NCI-H226 (cell line): ENCODE measurements at places on chromosomes 7 and 10.

GRCh38 chr10:131290781-131291180 lies 20.7 kb downstream of the TCERG1L start:
- no peak for DNase-seq

GRCh38 chr7:151900986-151901621 lies 24.2 kb upstream of the PRKAG2 start:
- no peak for DNase-seq

GRCh38 chr7:134637934-134638719 lies 8.5 kb upstream of the BPGM start:
- DNase-seq = no peak

- peak; percentile 11 for DNase-seq
These were observed 115.0 kb downstream of the CHCHD3 start for GRCh38 chr7:132966754-132967469.

DNA sequence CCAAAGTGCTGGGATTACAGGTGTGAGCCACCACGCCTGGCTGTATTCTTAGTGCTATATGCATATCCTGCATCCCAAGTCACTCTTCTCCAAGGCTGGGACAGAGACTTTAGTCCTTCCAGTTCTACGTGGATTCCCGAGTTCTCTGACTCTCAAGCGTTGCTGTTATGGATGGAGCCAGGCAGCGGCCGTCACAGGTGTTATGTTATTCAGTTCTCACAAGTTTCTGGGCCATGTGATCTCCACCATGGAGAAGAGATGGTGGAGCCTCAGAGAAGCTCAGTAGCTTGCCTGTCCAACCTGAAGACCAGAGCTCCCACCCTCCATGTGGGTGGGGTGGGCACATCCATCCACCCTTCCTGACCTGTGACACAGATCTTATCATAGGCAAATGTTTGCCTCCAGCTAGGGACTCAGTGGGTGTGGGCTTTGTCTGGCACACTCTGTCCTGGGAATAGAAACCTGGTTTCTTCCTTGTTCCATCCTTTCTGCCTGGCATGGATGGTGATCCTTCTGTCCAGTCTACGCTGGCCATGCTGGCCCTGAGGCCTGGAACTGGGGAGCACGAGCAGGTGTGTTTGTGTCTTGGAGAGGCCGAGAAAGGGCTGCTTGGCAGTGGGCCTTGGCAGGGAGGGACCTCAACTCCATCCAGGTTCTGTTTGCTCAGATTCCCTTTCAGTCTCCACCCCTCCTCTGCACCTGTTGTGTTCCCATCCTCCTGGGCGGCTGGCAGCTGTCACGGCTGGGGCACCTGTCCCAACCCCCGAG lies 55.3 kb downstream of the NEURL1 start:
- no peak for DNase-seq

GRCh38 chr7:27068259-27068658 lies 27.5 kb downstream of the HOXA1 start:
- DNase-seq = no peak

DNA sequence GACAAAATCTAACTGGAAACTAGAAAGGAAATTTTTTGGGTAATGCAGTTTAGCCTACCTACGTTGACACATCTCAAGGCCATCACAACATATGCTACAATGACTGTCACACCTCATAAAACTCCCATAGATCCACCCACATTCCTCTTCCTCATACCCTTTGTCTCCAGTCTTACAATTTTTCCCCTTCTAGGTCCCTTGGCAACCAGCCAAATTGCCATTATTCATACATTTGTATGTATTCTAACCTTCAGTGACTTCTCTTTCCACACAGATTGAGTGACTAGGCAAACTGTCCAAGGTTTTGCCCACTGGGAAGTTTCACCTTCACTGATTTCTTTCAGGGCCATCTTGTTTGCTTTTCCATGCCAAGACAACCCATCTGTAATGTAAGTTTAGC lies 100.5 kb upstream of the TPK1 start:
- no peak for DNase-seq

- no peak for DNase-seq
These were observed 20.4 kb upstream of the ZNF488 start for GRCh38 chr10:47404446-47404845.

DNA sequence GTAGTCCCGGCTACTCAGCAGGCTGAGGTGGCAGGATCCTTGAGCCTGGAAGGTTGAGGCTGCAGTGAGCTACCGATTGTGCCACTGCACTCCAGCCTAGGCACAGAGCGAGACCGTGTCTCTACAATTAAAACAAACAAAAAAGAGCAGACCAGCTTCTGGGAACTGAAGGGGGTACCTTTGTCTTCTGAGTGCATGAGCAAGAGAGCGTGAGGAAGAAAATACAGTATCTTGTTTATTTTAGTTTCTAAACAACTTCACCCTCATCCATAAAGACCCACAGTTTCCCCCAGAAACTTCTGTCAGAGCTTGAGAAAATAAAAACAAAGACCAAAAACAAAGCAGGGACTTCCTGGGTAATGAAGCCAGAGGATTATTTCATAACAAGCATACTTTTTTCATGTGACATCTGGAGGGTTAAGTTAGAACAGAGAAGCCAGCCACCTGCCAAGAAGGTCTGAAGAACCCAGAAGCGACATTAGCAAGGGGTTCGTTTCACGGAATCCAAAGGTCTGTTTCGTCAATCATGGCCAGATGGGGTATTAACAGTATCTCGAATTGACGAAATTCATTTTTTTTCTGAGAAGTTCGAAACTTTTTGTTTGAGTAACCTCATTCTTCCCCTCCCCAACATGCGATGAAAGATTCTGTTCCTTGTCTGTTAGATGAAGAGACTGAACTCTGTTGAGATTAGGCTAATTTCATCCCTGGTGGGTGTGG lies 10.2 kb upstream of the IL2RA start:
- no peak for DNase-seq

DNA sequence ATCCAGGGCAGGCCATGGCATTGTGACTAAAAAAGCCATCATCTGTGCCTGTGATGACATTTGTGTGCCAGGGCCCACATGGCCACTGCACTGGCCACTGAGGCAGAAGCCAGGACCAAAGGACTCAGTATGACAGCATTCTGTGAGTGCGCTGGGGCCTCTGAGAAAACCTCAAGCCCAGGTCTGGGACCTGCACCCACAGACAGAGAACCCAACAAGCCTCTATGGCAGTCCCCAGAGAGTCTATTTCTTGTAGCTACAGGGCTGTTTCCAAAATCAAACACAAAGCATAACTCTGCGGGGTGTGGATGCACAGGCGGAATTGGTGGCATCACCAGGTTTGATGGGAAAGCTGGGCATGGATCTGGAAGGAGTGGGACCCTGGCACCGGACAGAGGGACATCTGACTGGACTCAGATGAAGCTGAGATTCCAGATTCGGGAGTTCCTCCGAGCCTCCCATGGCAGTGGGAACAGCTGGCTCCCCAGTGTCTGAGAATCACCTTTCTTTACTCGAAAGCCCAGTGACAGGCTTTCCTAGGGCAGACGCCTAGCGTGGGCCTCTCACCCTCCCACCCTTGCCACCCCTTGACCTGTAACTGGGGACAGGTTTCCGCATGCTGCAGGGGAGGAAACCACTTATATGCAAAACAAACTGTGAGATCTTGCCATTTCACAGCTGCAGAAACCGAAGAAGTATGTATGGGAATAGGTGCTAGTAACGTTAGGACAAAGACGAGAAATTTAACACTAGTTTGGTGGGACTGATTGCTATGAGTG lies 70.6 kb upstream of the RHEB start:
- DNase-seq = no peak

- no peak for DNase-seq
These were observed 596.9 kb downstream of the PHTF2 start for GRCh38 chr7:78395298-78396036.

DNA sequence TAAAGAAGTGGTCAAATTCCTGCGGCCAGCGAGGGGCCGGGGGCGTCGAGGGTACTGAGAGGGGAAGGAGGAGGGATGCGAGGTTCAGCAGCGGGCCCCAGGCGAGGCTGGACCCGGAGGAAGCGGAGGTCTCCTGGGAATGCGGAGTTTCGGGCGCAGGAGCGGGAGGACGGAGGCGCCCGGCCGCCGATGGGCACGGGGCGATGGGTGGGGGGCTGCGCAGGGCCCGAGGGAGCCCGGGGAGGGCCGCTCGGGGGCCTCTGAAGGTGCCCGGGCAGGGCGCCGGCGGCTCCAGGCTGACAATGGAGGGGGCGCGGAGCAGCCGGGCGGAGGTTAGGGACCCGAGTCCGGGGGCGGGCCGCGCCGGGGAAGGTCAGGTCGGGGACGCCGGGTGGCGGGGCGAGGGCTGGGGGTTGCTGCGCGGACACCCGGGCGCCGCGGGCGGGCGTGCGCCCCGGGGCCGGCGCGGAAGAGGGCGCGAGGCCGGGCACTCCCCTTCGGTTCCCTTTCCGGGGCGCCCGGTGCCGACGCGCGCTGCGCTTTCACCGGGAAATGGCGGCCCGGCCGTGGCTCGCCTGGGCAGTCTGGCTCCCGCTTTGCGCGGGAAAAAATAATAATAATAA lies 683 bp downstream of the MACROH2A2 start:
- DNase-seq = no peak

DNA sequence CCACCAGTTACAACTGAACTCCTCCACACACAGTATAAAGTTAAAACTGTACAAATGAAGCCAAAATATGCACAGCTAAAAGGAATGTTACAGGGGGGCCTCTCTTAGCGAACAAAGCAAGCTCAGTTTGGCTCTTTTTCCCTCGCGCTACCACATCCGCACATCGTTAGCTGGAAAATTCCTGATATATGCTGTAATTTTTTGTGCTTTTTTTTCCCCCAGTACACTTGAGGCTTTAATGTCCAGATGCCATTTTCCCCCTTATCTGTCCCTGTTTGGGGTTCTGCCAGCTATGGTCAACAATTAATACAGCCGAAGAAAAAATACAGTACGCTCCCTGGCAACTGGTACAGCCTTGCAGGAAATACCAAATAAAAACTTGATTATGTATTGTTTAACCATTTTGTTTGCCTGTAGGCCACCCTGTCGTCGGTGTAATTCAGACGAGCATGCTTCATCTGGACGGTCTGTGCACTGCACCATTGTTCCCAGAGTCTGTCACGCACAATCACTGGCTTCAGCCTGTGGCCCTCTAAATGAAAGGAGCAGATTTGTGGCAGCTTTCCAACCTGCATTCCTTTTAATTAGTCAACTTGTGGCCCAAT lies 108.1 kb upstream of the FAM133B start:
- peak; percentile 94 for DNase-seq

DNA sequence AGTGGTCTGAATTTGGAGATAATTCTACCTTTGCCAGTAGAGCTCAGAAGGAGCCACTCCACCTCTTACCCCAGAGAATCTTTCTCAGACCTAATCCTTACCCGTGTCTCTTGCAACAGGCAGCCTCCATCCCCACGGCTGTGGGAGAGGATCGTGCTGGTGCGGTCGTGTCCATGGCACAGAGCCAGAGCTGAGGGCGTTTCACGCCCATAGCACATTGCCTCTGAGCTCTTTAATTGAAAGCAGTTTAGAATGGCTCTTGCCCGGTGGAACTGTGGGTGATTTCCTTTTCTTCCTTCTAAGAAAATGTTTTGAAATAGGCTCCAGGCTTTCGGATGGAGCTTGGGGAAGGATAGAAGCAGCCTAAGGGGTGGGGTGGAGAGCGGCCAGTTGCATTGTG lies 41.5 kb downstream of the PRF1 start:
- no peak for DNase-seq

- DNase-seq = no peak
These were observed 309.7 kb upstream of the NFE2L3 start for GRCh38 chr7:25842201-25842733.

- DNase-seq = no peak
These were observed 38.4 kb downstream of the CARD11 start for GRCh38 chr7:3005257-3005656.

- no peak for DNase-seq
These were observed 339.2 kb downstream of the DNAJB6 start for GRCh38 chr7:157676001-157676400.

GRCh38 chr10:117536866-117537435 lies 5.6 kb upstream of the EMX2 start:
- DNase-seq = no peak

GRCh38 chr7:30914596-30914995 lies 2.9 kb downstream of the AQP1 start:
- peak; percentile 48 for DNase-seq

- DNase-seq = no peak
These were observed 743 bp upstream of the PYROXD2 start for GRCh38 chr10:98415731-98416119.

- no peak for DNase-seq
These were observed 620 bp downstream of the SLK start for GRCh38 chr10:103967448-103968071.

- DNase-seq = no peak
These were observed 70.4 kb downstream of the FAM185A start for GRCh38 chr7:102819151-102819550.

DNA sequence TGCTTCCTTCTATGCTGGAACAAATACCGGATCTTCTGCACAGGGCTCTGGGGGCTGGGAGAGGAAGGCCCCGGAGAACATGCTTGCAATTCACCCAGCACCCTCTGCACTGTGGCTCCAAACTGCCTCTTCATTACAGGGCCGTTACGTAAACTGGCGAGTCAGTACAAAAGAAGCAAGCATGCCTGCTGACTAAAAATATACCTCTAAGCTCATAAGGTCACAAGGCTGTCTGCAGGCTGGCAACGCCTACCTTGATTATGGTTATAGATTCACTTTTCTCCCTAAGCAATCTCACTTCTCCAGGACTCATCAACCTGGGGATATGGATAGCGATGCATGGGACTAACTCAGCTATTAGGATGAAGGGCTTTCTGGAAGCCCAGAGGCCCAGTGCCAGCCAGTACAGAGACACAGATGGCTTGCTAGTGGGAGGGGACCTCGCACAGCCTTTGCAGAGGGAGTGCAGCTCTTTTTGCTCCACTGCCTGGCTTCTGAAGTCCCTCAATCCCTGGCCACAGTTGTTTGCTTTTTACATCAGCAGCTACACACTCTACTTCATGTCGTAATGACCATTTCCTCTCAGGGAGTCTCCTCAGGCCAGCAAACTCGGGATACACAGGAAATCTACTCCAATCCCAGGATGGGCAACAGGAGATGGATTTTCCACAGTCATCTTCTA lies 96.1 kb downstream of the SH3PXD2A start:
- DNase-seq = peak; percentile 78

- peak; percentile 85 for DNase-seq
These were observed 325.6 kb upstream of the MAGI2 start for GRCh38 chr7:79778786-79779770.
